ENCODE measurements at places on chromosomes 2 and 18.
A peak's percentile ranks its signal among the peaks of the same experiment; 100 is the strongest.

DNA sequence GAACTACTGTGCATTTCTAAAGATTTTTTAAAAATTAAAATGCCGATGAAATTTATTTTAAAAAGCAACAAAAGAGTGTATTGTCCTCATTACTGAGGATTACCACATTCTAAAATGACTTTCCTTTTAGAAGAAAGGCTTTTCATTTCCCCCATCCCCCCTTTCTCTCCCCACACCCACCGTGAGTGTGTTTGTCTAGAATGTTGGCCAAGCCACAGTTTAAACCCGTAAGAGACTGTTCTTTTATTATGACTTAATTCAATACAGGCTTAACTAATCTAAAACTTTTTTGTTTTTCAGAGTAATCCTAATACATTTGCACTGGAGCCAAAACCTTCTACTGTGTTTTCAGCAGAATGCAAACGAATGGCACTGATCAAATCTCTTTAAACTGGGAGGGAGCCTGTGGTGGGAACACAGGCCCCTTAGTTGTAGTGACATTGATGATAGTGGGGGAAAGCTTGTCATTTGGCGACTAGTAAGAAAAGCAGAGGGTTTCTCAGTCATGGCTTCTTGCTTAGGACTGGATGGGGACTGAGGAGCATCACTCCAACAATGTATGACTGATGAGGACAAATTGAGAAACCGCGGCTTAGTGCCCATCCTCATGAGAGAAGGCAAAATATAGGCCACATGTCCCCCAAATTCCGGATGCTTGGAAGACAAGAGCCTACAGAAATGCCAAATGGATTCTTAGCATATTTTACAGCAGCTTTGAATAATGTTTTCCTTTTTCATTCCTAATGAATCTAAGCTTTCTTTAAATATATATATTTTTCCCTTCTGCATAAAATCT, 154.0 kb upstream of the SMIM21 start:
- no peak for DNase-seq

GRCh38 chr18:27583466-27583865, 398.4 kb upstream of the CHST9 start:
- DNase-seq: no peak

GRCh38 chr2:127783101-127783500, 27.9 kb downstream of the WDR33 start:
- no peak for DNase-seq

- DNase-seq: no peak
These were observed 9.0 kb downstream of the CCDC68 start for GRCh38 chr18:54950221-54950620.

DNA sequence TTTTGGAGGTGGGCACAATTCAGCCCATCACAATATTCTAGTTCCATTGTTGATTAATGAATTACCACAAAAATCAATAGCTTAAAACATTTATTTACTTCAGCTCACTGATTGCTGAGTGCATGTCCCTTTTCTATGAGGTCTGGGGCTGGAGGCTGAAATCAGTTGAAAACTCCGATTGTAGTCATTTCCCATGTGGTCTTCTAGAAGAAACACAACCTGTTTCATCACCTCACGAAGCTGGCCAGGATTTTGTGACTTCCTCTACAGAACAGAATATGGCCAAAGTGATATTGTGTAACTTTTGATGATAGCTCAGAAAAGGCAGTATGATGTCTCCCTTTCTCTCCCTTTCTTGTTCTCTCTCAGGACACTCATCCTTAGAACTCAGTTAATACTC, 44.1 kb upstream of the CYRIA start:
- DNase-seq: no peak

DNA sequence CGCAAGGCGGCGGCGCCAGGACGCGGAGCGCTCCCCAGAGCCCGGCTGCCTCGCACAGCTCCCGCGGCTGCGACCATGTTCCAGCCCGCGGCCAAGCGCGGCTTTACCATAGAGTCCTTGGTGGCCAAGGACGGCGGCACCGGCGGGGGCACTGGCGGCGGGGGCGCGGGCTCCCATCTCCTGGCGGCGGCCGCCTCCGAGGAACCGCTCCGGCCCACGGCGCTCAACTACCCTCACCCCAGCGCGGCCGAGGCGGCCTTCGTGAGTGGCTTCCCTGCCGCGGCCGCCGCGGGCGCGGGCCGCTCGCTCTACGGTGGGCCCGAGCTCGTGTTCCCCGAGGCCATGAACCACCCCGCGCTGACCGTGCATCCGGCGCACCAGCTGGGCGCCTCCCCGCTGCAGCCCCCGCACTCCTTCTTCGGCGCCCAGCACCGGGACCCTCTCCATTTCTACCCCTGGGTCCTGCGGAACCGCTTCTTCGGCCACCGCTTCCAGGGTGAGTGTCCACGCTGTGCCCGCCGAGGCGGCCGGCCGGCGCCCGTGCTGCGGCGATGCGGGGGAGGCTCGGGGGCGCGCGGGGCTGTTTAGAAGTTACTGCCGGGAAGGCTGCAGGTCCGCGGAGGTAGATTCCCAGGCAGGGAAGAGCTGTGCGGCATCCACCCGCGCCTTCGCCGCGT, 696 bp downstream of the EMX1 start:
- no peak for DNase-seq

- DNase-seq: peak; percentile 74
These were observed 101.6 kb downstream of the SPTBN1 start for GRCh38 chr2:54557601-54558187.

- no peak for DNase-seq
These were observed 164.1 kb downstream of the DCDC2C start for GRCh38 chr2:3867469-3867868.

GRCh38 chr2:17649026-17649425, 104.6 kb downstream of the SMC6 start:
- no peak for DNase-seq

DNA sequence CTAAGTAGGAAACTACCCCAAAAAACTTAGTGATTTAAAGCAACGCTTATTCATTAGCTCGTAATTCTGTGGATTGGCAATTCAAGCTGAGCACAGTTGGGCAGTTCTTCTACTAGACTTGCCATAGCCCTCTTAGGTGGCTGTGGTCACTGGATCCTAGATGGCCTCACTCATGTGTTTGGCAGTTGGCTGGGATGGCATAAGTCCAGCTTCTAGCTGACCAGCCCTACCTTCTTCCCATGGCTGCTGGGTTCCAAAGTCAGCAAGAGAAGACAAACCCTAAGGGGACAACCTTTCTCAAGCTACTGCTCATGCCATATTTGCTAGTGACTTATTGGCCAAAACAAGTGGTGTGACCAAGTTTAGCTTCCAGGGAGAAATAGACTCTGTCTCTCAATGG, 95.3 kb downstream of the COPS8 start:
- no peak for DNase-seq

- DNase-seq: no peak
These were observed 516.2 kb upstream of the HS6ST1 start for GRCh38 chr2:128834880-128835252.

DNA sequence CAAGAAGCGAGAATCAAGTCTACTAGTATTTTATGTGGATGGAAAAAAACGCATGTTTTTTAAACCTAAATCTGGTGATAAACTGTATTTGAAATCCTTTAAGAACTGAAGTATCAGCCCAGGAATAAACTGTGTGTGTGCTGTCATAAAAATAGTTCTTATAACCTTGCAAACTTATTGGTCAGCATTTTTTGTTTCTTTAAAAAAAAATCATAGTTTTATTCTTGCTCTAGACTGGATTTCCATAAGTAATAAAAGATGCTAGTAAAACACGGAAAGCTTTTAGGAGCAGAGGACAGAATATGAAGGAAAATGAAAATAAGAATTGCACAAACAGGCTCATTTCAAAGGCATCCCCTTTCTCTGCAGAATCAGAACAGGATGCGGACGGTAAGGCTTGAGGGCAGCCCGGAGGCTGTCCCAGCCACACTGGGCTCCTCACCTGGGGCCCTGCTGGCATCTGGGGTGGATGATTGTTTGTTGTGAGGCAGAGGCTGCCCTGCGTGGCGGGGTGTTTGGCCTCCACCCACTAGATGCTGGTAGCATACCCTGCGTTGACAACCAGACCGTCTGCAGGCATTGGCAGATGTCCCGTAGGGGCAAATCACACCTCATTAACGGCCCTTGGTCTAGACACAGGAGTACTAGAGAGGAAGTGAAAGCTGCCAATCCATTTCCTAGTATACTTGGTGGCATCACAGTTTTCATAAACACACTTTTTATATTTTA, 52.5 kb downstream of the MBP start:
- no peak for DNase-seq

GRCh38 chr2:197273485-197273884, 37.1 kb downstream of the ANKRD44 start:
- DNase-seq: no peak

GRCh38 chr2:182649316-182649715, 66.7 kb upstream of the DNAJC10 start:
- DNase-seq: no peak

GRCh38 chr2:12490641-12491040, 226.1 kb upstream of the TRIB2 start:
- DNase-seq: no peak

- no peak for DNase-seq
These were observed 6.5 kb upstream of the SMAD2 start for GRCh38 chr18:47936952-47937351.

- DNase-seq: no peak
These were observed 47.3 kb upstream of the ODC1 start for GRCh38 chr2:10495311-10495987.

GRCh38 chr2:186780701-186781316, 68.2 kb downstream of the ZSWIM2 start:
- DNase-seq: no peak

- no peak for DNase-seq
These were observed 88.2 kb downstream of the TFCP2L1 start for GRCh38 chr2:121196849-121197155.

DNA sequence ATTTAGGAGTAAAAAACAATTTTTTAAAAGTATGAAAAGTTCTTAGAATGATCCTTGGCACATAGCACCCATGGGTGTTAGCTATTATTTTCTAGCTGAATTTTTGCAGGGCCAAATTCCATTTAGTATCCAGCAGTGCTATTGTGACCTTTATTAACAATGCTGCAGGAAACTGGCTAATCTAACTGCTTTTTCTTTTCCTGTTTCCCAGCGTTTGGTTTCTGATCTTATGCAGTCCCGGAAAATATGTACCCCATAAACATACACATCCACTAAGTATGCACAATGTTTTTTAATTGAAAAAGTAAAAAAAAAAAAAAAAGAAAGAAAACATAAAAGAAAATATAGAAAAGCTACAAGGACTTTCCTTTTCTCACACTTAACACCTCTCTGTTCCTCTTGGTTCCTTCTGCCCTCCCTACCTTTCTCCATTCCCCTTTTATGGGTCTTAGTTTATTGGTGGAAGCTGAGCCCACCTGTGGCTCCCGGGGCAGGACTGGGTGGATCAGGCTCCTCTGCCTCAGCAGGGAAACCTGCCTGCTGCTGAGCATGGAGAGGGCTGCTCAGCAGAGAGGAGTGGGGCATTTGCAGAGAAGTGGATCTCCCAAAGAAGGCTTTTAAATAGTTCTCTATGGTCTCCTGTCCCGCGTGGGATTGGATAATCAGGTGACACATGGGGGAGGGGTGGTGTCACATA, 9.3 kb upstream of the SLC16A14 start:
- no peak for DNase-seq

DNA sequence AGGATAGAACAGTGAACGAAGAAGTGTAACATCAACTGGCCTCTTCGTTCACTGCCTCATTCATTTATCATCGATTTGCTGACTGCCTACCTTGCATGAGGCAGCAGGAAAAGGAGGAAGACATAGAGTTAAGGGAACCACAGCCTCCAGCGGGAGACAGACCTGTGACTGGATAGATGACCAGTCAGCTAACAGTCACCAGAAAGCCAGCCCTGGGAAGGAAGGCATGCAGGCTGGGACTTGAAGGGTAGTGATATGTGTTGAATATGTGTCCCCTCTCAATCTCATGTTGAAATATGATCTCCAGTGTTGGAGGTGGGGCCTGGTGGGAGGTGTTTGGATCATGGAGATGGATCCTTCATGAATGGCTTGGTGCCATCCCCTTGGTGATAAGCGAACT, 58.3 kb downstream of the CTIF start:
- DNase-seq: no peak

DNA sequence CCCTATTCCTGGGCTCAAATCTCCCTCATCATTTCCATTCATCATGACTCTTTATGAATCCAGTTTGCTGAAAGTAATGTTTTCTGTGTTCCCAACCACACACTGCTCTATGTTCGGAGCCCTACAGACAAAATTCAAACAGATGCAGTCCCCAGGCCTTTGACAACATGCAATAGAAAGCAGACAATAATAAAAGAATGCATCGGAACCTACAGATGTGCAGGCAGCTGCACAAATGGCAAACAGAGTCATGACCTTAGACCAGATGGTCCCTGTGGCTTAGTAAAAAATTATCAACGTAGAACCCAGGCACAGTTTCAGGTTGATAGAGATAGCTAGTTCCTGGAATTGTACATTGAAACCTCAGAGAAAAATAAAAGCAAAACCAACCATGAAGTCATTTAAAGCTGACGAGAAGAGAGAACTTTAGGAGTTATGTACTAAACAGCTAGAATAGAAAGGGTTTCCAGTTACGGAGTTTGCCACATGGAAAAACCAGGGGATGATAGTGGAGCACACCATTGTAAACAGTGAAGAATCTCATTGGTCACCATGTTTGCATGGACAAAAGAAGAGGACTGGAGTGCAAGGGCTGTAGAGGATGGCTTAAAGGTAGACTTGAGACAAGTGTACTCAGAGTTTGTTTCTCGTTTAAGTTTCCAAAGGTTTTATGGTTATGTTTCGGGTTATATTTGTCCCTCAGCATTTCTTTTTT, 23.2 kb upstream of the ACVR1 start:
- peak; percentile 19 for DNase-seq

- no peak for DNase-seq
These were observed 102.0 kb downstream of the RNF144A start for GRCh38 chr2:7019191-7019590.

DNA sequence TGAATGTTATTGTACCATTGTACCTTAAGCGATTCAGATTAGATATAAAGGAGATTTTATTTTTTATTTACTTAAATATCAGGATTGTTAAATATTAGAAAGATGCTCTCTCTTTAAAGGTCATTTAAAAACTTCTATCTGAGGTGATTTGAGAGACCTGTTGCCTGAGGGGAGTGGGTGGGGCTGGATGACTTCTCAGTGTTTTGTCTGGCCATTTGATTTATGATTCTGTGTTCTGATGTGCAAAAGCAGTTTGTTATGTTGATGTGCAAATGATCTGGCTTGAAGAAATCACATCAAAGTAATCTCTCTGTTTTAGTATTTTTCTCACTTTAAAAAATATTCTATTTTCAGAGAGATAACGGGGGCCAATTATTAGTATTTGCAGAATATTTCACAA, 370.8 kb downstream of the NUP35 start:
- DNase-seq: no peak

- DNase-seq: no peak
These were observed 53.9 kb downstream of the RTTN start for GRCh38 chr18:70151614-70152013.

- no peak for DNase-seq
These were observed 721.2 kb downstream of the GALR1 start for GRCh38 chr18:77970814-77971213.
